Vagina (tissue), 2 donors: ENCODE measurements at places on chromosomes 2 and 18. TPM values are rescaled to one million over a fixed set of nuclear protein-coding genes. Genes with fewer than 3 reads are reported as not detected.

- no peak for DNase-seq
These were observed 141.8 kb downstream of the MYO5B start for GRCh38 chr18:50053111-50053510.

- no peak for DNase-seq
These were observed 328.9 kb upstream of the ID2 start for GRCh38 chr2:8352989-8353388.

GRCh38 chr18:41150316-41150715 lies 804.7 kb upstream of the PIK3C3 start:
- DNase-seq = no peak

Gene HOXD3
- 11.8 TPM for total RNA-seq

DNA sequence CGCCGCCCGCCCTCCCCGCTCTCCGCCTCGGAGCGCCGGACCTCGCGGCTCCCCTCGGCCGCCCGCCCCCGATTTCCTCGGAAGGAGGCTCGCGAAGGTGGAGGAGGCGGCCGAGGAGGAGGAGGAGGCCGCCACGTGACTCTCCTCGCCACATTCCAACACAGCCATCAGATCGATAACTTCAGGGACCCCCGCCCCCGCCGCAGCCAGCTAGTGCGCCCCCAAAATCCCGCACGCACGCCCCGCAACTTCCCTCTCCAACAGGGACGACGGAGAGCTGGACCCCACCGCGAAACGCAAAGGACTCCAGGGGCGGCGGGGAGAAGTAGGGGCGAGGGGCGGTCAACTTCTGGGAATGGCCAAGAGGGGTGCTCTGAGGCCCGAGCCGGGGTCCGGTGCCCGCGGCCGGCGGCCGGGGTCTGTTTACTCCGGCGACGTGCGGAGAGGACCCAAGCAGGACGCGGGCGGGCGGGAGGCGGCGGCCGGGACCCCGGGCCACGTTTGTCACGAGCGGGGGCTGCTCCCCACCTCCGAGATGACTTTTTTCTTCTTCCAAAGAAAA lies 2.0 kb downstream of the ZNF521 start:
- no peak for DNase-seq

GRCh38 chr2:100052650-100053049 lies 89.7 kb downstream of the AFF3 start:
- DNase-seq = no peak

GRCh38 chr2:222756362-222756831 lies 84.9 kb downstream of the MOGAT1 start:
- no peak for DNase-seq

Gene ADCYAP1
- 2.2 TPM for total RNA-seq

Gene PCARE
- not detected for total RNA-seq
